H1 (cell line): ENCODE measurements at places on chromosomes 7 and 10. TPM values are rescaled to one million over a fixed set of nuclear protein-coding genes. Genes with fewer than 3 reads are reported as not detected.

The HOXA10 gene
- not detected in 2 replicates for total RNA-seq

The EPO gene
- total RNA-seq, result 0.48 and 0.95 TPM in 2 replicates

DNA sequence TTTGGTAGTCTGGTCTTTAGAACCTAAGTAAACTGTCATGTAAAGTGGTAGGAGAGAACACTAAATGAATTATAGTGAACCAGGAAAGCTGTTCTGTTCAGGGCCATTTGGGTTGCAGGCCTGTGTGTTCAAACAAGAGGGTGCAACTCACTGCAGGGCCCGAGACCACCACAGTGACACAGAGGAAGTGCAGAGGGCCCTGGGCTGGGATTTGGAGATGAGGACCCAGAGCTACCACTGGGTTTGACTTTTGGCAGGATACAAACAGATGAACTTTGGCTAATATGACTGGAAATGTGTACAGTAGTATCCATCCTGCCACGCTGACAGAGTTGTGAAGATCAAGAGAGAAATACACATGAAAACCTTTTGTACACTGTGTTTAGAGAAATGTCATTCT, 9.8 kb downstream of the MMP21 start:
- no peak overlapping the region for H3K4me3 ChIP-seq
- H3K36me3 ChIP-seq, result peaks cover 2% of the 10 kb centered on the region; the same call in 1 of the 2 replicates
- H3K27ac ChIP-seq, result no peak overlapping the region

- no peaks in the 10 kb centered on the region for H3K4me1 ChIP-seq
- H3K4me3 ChIP-seq, result no peak overlapping the region
- H3K36me3 ChIP-seq, result no peaks in the 10 kb centered on the region
- no peak overlapping the region for H3K27ac ChIP-seq
- H3K27me3 ChIP-seq, result no peaks in the 10 kb centered on the region
These were observed 195.2 kb downstream of the TMEM26 start for GRCh38 chr10:61257956-61258496.
